Omental fat pad (tissue), 4 donors: ENCODE measurements at places on chromosomes 12 and 14. TPM values are rescaled to one million over a fixed set of nuclear protein-coding genes. Genes with fewer than 3 reads are reported as not detected.

The MANSC4 gene
- total RNA-seq = not detected

DNA sequence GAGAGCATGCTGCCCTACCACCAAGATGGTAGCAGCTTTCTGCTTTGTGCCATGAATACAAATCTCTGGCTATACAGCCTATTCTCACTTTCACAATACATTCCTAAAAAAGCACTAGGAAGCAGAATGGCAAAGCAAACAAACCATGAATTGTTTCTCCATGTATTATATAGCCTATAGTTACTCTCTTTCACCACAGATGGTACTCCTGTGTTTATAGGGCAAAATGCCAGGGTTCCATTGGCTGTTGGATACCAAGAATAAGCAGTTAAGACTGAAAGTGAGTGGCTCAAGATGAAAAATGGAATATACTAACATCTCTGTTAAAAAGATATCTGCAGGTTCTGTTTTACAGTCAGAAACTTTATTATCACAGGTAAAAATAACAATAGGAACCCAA is 11.1 kb downstream of the ARF3 start:
- no peak for DNase-seq

DNA sequence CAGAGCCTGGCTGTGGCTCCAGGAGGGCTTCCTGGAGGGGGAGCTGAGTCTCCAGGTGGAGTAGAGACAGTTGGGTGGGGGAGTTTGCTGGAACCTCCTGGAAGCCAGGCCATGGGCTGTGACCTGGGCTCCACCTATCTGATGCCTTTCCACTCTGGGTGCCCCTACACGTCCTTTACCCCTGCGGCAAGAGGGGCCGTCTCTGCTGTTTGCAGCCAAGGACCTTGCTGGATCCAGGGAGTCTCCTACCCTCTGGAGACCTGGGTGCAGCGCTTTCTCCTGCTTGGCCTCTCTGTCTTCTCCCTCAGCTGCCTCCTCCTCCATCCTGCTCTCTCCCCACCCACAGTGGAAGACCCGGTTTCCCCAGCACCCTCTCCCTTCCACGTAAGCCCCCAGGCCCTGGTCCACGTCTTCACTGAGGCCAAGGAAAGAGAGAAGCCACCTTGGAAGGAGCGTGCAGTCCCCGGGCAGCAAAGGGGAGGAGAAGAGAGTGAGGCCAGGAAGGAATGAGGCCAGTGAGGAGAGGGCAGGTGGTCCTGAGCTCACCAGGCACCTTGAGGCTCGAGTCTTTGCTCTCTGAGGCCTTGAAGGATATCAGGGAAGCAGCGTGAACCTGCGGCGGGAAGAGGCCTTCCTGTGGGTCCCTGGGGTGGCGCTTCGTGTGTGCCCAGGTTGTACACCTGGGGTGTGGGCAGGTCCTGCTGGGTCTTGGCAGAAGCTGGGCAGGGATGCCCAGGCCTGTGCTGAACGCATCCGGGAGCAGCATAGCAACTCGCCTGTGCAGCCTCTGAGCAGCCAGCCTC is 294.3 kb upstream of the RTL1 start:
- peak; percentile 13 for DNase-seq

- no peak for DNase-seq
Observed at GRCh38 chr12:125143491-125143890, 78.3 kb downstream of the AACS start.
